Sigmoid colon (tissue), 7 donors: ENCODE measurements at places on chromosomes 11 and 22. TPM values are rescaled to one million over a fixed set of nuclear protein-coding genes. Genes with fewer than 3 reads are reported as not detected.

Gene MIAT
- total RNA-seq: 1.2 TPM

Gene FXYD2
- total RNA-seq: 6.6 TPM

Gene TTC36
- total RNA-seq: 3.3 TPM

Gene SCGB1D2
- total RNA-seq: not detected

Gene OR51D1
- total RNA-seq: not detected

Gene TEX12
- total RNA-seq: 1.1 TPM

- H3K27me3 ChIP-seq: no peaks in the 10 kb centered on the region
- H3K36me3 ChIP-seq: no peaks in the 10 kb centered on the region
- H3K27ac ChIP-seq: no peak overlapping the region
- DNase-seq: no peak
- peaks cover 13% of the 10 kb centered on the region for H3K4me1 ChIP-seq
- no peak overlapping the region for H3K4me3 ChIP-seq
Observed at GRCh38 chr11:15616130-15617105, 501.7 kb downstream of the INSC start.

DNA sequence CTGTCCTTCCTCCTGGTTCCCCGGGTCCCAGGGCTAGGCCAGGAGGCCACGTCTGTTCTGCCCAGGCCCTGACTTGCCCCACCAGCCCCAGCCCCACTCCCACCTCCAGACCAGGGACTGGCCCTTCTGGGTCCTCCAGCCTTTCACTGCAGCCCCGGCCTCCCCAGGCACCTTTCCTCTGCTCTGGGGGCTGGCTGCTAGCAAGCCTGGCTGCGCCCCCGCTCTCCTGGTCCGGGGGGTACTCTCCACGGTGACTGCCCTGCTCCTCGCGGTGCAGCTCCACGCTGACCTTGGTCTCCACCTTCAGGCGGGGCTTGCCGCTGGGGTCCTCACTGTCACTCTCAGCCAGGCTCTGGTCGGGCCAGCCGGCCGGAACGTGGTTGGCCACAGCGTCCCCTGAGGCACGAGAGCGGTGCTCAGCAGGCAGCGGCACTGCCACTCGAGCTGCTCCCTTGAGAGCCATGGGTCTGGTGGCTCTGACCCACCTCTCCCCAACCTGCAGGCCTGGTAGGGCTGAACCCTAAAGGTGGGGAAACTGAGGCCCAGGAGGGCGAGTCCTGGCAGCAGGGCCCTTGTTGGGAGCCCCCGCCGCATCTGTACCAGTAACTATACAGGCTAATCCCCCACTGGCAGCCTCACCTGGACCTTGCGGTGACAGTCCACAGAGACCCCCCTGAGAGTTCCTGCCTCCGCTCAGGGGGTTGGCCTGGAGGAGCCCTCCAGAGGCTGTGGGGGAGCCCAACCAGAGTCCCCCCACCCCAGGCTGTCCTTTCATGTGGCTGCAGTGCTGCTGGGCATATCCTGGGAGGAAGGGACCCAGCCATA is 29.0 kb downstream of the TRMU start:
- peaks cover 4% of the 10 kb centered on the region for H3K27me3 ChIP-seq
- H3K4me1 ChIP-seq: no peaks in the 10 kb centered on the region
- no peak for DNase-seq
- no peak overlapping the region for H3K4me3 ChIP-seq
- no peak overlapping the region for H3K27ac ChIP-seq
